ENCODE measurements at places on chromosomes 12 and 14.

- no peak for DNase-seq
Measured at GRCh38 chr12:17215759-17216570, 610.0 kb upstream of the LMO3 start.

- no peak for DNase-seq
Measured at GRCh38 chr14:100190126-100190525, 30.7 kb upstream of the DEGS2 start.

DNA sequence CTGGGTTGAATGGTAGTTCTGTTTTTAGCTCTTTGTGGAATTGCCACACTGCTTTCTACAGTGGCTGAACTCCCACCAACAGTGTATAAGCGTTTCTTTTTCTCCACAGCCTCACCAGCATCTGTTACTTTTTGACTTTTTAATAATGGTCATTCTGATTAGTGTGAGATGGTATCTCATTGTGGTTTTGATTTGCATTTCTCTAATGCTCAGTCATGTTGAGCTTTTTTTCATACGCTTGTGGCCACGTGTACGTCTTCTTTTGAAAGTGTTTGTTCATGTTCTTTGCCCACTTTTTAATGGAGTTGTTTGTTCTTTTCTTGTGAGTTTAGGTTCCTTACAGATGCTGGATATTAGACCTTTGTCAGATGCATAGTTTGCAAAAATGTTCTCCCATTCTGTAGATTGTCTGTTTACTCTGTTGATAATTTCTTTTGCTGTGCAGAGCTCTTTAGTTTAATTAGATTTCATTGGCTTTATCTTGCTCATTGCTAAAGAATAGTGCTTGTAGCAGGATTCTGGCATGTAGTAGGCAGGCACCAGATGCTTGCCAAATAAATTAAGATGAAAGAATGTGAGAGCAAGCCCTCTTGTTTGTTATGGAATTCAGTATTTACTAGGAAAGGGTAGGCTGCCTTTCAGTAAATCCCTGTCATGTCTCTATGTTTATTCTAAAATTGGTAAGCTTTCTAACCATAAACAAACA, 86.8 kb downstream of the PDE3A start:
- no peak for DNase-seq

DNA sequence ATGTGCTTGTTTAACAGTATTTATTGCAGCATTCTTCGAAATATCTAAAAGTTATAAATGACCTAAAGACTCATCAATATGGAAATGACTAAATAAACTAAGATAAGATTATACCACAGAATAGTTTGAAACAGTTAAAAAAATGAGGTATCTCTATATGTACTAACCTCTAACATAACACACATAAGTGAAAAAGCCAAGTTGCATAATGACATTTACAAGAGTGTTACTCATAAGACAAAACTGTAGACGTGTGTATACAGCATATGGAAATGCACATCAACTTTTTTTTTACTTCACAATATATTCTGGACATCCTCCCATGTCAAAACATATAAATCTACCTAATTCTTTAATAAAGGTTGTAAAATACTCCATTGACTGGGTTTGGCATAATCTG, 22.8 kb downstream of the CPM start:
- no peak for DNase-seq

DNA sequence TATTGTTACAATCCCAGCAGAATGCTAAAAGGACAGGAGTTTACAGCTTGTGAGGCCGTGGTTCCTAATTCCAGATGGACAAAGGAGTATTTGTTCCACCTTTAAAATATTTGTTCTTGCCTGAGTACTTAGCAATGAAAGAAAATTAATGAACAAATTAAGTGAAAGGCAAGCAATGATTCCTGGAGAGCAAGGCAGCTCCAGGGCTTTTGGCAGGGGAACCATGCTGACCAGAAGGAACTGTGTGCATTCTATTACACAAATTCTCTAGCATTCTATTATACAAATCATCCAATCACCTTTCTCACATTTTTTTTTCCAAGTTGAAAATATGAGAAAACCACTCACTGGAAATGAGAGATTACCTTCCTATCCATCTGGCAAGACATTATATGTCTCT, 1.8 kb upstream of the BMAL2 start:
- no peak for DNase-seq

DNA sequence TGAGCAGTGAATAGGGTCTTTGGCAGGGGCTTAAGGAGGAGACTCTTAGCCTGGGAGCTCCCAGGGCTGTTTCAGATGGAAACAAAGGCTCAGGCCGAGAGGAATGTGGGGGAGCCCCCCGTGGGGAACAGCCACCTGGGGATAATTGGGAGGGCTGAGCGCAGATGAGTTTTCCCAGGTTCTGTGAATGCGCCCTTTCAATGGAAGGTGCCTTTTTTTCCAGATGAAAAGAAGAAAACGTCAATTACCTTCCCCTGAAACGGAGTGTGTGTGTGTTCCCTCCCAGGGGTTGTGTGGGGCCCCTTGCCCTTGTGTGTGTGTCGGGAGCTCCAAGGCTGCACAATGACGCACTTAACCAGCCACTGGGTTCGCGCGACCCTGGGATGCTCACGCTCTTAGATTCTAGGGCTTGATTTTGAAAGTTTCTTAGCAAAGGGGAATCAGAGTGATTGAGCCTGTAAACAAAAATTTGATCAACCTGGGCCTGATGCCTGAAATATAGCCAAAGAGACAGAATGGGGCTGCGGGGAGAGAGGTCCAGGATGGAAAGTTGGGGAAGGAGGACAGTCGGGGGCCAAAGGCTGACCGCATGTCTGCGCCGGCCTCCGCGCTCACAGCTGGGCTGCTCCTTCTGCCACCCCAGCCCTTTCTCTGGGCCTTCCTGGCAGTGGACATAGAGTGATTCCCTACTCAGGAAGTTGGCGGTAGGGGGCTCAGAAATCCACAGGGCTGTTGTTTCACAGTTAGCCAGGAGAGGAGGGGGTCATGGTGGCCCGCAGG, 14.6 kb downstream of the MEG3 start:
- DNase-seq = no peak

- DNase-seq = no peak
Measured at GRCh38 chr14:64074961-64075612, 219.1 kb downstream of the ESR2 start.

DNA sequence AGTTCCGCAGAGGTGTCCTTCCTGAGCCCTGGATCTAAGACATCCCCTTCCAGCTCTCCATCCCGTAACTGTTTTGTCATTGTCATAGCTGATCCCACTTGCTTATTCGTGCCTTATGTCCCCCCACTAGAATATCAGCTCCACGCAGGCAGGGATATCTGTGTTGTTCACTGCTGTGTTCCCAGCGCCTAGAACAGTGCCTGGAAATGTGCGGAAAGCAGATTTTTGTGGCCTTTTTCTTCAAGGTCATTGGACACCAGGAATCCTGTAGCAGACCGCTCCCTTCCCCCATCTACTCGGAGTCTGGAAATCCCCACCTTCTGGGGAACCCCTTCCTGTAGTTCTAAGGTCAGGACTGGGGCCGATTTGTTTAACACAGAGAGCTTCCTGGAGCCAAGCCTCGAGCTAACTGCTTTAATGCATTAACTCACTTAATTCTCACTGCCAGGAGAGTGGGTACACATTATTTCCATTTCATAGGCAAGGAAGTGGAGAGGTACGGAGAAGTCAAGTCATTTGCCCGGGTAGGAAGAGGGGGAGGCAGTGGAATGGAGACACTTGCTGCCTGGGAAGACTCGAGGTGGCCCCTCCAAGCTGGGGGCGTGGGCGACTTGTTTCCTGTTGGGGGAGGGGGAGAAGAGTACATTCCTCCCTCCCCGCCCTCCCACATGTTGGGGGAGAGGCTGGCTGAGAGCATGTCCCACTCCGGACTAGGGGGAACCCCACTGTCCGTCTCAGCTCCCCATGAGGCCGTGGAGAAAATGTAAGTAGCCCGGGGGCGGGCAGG, 1.2 kb upstream of the SH2B3 start:
- peak; percentile 64 for DNase-seq

- no peak for DNase-seq
Measured at GRCh38 chr14:35989736-35990135, 163.6 kb downstream of the BRMS1L start.

GRCh38 chr14:34365309-34365915, 96.6 kb downstream of the SPTSSA start:
- DNase-seq = no peak

DNA sequence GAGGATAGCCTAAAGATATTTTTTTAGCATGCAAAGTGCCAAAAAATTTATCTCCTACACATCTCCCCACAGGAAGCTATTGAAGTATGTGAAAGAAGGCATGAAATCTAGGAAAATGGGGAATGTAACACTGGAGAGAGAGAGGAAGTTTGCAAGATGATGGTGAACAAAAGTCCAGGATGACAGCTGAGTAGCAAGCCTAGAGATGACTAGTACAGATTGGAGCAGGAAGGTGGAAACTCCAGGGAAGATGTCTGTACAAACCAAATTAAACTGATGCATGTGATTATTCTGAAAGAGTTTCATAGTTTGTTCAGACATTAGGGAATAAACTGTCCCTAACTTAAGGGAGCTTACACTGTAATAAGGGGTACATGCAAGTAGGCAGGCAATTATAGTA, 99.3 kb downstream of the RAD51B start:
- DNase-seq = no peak

- peak; percentile 64 for DNase-seq
Measured at GRCh38 chr12:96986883-96987523, 79.9 kb downstream of the NEDD1 start.

- DNase-seq = no peak
Measured at GRCh38 chr12:95653771-95654546, 102.7 kb upstream of the USP44 start.

GRCh38 chr12:111692575-111693210, 6.8 kb downstream of the ACAD10 start:
- peak; percentile 27 for DNase-seq

DNA sequence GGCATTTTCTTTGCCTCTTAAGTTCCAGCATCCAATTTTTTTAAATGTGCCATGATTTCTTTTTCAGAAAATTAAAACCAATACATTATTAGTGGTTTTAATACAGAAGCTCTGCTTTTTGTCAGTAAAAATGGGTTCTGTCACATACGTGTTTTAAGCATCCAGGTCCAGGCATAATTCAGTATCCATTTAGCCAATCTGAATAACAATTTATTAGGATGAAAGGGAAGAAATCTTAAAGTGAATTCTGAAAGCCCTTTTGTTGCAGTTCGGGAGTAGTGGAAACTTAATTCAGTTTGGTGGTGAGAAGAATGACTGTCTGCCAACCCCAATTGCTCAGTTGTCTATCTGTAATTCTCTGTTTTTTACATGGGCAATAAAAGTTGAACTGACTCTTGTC, 7.2 kb downstream of the XPOT start:
- DNase-seq = no peak

- no peak for DNase-seq
Measured at GRCh38 chr14:99966037-99966835, 99.0 kb upstream of the EVL start.

GRCh38 chr12:74530676-74531075, 7.0 kb upstream of the ATXN7L3B start:
- no peak for DNase-seq

DNA sequence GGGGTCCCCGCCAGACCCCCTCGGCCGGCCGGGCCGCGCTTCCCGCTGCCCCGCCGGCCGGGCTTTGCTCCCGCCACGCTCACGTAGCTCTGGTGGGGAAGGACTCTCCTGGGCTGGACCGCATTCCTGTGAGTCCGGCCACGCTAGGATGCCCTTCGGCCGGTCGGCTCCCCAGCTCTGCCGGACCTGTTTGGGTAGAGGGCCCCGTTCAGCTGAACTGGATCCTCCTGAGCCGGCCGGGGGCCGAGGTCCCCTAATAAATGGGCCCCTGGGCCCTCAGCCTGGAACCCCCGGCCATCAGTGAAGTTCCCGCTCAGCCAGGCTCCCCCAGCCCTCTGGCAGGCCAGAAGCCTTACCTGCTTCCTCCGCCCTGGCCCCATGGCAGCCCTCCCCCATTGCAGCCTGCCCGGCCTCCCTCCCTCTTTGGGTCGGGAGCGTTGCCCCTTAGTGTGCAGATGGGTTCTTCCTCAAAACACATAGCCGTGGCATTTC, 593 bp downstream of the UNC119B start:
- DNase-seq = no peak

DNA sequence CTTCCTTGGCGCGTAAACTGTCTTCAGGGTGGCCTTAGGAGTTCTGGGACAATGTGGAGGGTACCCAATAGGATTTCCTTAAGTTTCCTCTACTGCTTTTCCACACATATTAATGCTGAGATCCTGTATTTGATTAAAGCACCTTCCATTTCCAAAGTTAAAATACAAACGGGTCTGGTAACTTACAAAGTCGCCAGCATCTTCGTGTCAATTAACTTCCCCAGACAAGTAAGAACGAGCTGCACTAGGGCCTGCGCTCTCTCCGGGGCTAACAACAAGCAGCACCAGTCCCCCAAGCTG, 130.9 kb downstream of the NDUFA12 start:
- no peak for DNase-seq

- DNase-seq = peak; percentile 20
Measured at GRCh38 chr12:109999983-110000505, 814 bp downstream of the ANKRD13A start.

DNA sequence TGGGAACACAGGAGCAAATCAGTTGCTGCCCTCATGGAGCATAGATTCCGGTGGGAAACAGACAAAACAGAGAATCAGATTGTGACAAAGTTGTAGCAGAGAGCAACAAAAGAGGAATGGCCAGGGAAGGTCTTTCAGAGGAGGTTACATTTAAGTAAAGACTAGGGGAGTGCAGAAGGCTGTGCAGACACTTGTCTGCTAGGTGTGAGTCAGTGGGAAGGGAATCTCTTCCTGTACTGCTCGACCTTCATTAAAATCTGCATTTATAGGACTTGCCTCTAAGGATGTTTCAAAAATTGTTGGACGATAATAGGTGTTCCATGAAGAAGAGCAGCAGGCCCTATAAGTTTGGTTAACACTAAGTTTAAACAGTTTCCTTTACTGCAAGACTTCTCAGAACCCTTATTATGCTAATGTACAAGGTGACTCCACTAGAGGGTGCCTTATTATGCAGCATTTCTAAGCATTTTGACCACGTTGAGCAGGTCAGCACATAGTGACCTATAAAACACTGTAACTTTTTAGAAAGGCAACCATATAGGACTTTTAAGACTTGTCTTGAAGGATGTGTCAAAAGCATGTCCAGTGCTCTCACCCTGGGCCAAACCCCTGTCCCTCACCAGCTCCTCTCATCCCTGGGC, 91.8 kb upstream of the RIC8B start:
- no peak for DNase-seq

GRCh38 chr14:57560681-57561080, 67.0 kb upstream of the CCDC198 start:
- DNase-seq = no peak

- no peak for DNase-seq
Measured at GRCh38 chr14:65007202-65007601, 20.5 kb downstream of the FNTB start.

GRCh38 chr14:90531497-90531896, 134.7 kb downstream of the CALM1 start:
- DNase-seq = no peak

GRCh38 chr12:460261-461230, 807 bp downstream of the B4GALNT3 start:
- no peak for DNase-seq

GRCh38 chr12:28582672-28583376, 392.6 kb downstream of the CCDC91 start:
- no peak for DNase-seq

GRCh38 chr12:90790747-90791146, 164.2 kb downstream of the CCER1 start:
- DNase-seq = no peak
